DMS53 (cell line): ENCODE measurements at places on chromosomes 5 and 9.
A peak's percentile ranks its signal among the peaks of the same experiment; 100 is the strongest.

DNA sequence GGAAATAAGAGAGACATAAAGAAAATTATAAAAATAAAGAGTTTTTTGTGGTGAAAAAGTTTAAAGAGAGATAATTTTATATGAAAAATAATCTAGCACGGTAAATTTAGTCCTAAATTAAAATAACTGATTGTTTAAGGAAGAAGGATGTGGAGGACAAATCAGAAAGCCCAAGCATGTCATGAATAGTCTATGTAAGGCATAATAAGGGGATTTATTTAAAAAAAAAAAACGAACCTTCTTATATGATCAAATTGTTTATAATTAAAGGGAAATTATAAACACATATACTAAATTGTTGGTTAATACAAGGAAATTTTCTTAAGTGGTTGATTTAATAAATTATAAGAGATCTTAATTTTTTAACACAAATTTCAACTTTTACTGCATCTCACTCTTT is 551.8 kb upstream of the TYRP1 start:
- peak; percentile 3 for DNase-seq

GRCh38 chr9:76022317-76022716 is 131.8 kb downstream of the PCSK5 start:
- DNase-seq, result no peak

- DNase-seq, result no peak
These were observed 30.0 kb downstream of the SNX30 start for GRCh38 chr9:112780450-112781036.

- DNase-seq, result peak; percentile 73
These were observed 44.0 kb upstream of the SVEP1 start for GRCh38 chr9:110623462-110624025.

GRCh38 chr5:75057561-75057960 is 5.2 kb upstream of the GCNT4 start:
- DNase-seq, result no peak

GRCh38 chr5:135028791-135029476 is 5.1 kb downstream of the PITX1 start:
- DNase-seq, result no peak
